HS-27A (cell line): ENCODE measurements at places on chromosomes 4 and X.
A peak's percentile ranks its signal among the peaks of the same experiment; 100 is the strongest.

DNA sequence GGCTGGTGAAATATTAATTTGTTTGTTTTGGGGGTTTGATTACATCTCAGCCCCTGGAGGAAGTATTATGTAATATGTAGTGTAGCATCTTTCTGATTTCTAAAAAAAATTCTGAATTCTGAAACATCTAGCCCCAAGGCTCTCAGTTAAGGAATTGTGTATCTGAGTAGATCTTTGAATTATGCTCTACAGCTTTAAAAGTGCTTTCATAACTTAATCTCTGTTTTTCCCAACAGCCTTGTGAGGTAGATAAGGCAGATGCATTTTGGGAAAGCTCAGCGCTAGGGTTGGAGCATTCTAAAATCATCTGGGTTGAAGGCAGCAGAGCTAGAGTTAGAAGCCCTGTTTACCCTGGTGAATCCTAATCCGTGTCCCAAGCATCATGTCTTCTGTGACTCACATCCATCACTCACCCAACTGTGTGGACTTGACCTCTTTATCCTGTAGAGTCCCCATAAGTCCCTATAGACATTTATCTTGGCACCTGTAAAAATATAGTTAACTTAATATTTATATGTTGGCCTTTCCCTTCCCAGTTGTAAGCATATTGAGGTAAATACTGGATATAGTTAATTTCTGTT, 49.8 kb downstream of the FNIP2 start:
- DNase-seq: no peak

- no peak for DNase-seq
Observed at GRCh38 chrX:96833333-96833732, 50.4 kb upstream of the RPA4 start.

DNA sequence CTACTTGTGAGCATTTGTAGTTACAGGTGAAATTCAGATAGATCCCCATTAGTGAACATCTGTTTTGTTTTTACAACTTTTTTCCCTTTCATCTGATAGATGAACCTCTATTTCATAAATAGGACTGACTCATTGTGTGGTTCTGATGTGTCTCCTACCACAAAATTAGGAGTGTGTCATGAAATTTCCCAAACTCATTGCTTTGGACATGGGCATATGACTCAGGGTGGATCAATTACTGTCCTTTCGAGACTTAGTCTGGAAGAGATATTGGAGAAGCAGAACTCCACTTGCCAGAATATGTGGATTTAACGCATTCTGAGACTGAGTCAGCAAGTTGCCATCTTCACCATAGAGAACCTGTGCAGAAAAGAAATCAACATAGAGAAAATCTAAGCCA, 53.5 kb upstream of the PCDH10 start:
- peak; percentile 4 for DNase-seq

GRCh38 chrX:152070144-152070543, 68.2 kb downstream of the MAGEA10 start:
- no peak for DNase-seq

- DNase-seq: no peak
Observed at GRCh38 chr4:157127571-157127970, 51.6 kb downstream of the GLRB start.

DNA sequence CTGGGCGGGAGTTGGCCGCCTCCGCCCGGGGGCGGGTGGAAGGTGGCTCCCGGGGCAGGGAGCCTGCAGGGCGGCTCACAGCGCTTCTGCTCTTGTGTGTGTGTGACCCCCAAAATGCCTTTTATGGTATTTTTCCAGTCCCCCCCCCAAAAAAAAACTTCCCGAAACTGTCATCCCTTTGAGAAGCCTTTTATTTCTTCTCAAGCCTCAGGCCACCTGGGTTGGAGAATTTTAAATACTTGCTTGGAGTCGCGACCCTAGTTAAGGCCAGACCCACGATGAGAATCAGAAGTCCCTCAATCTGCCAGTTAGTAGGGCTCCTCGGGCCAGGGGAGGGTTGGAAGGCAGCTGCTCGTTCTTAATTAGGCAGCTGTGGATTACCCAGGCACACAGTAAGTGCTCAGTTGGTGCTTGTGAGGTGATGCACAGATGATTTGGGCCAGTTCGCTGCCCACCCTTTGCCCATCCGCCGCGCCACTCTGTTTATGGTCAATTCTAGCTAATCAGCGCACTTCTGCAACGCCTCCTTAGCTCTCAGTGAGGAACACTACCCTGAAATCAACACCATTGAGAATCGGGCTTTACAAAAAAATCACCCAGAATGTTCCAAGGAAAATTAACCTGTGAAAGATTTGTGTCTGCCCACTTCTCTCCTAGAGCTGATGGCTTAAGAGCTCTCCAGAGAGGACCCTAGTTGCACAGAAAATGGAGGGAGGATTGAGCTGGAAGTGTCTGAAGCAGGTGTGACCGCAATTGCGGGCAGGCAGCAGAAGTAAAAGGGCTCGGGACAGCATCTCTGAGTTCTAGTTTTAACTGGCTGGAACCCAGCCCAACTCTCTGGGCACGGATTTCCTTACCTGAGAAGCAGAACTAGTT, 648 bp upstream of the SCD5 start:
- no peak for DNase-seq

GRCh38 chrX:150566734-150567182, 1.7 kb upstream of the MTM1 start:
- no peak for DNase-seq

- DNase-seq: no peak
Observed at GRCh38 chrX:72394518-72395170, 88.9 kb upstream of the CITED1 start.

- no peak for DNase-seq
Observed at GRCh38 chrX:110722135-110722534, 73.5 kb downstream of the CHRDL1 start.

GRCh38 chr4:11471618-11472017, 42.9 kb upstream of the HS3ST1 start:
- DNase-seq: no peak

DNA sequence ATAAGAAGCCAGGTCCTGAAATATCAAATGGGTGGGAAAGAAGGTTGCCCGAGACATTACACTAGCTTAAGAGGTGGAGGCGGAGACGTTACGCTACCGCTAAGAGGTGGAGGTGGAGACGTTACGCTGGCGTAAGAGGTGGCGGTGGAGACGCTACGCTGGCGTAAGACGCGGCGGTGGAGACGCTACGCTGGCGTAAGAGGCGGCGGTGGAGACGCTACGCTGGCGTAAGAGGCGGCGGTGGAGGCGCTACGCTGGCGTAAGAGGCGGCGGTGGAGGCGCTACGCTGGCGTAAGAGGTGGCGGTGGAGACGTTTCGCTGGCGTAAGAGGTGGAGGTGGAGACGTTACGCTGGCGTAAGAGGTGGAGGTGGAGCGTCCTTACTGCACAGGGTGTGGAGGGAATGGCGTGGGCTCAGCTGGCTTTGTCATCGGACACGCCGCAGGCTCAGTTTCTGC, 12.8 kb downstream of the CYP4V2 start:
- no peak for DNase-seq

DNA sequence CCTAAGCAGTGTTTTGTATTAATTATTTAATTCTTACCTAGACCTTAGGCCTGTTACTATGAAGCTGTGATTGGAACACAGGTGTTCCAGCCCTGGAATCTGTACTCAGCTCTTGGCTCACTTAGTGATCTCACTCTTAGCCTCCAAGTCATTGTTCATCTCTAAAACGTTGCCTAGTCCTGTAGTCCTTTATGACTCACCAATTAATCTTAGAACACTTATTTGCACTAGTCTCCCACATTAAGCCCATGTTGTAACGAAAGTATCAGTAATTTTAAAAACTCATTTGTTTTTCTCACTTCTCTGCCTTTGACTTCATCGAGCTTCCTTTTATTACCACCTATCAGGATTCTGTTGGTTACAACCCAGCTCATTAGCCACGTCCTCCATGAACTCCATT, 1224.7 kb upstream of the TENM3 start:
- no peak for DNase-seq

- no peak for DNase-seq
Observed at GRCh38 chr4:184283659-184284335, 66.1 kb upstream of the ENPP6 start.

GRCh38 chr4:164977243-164978164, at the start of gene TRIM61:
TRIM61 (minus strand) TSS chr4:164977657; CDS start chr4:164970002, 7,655 bp downstream.
- no peak for DNase-seq

DNA sequence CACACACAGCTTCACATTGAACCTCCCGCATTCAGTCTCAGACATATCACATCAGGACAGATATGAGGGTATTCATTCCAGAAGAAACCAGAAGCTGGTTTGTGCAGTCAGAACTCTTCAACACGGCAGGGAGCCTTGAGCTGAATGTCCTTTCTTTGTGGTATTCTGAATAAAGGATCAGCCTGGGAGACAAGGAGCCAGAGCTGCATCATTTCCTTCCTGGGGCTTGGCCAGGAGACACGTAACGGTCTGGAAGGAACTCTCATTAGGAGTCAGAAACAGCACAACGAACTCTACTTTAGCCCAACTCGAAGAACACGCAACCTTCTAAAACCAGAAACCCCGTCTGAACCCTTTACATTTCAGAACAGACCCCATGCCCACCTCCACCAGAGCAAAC, 46.4 kb downstream of the KDR start:
- DNase-seq: no peak

DNA sequence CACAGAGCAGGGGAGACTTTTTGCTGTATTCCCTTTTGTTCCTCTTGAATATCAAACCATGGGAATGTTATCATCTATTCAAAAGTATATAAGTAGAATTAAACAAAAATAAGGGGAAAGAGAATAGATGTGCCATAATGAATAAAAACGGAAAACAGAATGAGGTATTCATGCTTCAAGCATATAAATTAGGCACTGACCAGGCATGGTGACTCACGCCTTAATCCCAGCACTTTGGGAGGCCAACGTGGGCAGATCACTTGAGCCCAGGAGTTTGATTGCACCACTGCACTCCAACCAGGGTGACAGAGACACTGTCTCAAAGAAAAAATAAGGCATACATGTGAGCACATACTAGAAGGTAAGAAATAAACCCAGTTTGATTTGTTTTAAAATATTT, 16.3 kb upstream of the NEUROG2 start:
- peak; percentile 43 for DNase-seq

DNA sequence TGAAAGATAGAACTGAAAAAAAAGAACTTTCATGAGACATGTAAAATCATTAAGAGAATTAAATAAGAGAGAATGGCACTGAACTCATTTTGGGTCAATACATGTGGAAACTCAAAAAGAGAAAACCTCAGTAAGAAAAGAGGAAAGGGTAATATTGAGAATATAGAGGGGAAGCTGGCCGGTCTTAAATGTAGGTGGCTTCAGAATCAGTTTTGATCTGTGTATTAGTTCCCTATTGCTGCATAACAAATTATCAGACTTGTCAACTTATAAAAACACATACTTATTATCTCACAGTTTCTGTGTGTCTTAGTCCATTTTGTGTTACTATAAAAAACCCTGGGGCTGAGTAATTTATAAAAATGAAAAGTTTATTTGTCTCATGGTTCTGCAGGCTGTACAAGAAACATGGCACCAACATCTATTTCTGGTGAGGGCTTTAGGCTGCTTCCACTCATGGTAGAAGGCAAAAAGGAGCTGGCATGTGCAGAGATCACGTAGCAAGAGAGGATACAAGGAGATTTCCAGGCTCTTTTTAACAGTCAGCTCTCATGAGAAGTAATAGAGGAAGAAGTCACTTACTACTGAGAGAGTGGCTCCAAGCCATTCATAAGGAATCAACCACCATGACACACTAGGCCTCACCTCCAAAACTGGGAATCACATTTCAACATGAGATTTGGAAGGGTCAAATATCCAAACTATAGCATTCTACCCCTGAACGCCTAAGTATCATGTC, 29.6 kb downstream of the SATL1 start:
- DNase-seq: no peak

- DNase-seq: no peak
Observed at GRCh38 chr4:120263618-120264017, 197.0 kb upstream of the MAD2L1 start.

DNA sequence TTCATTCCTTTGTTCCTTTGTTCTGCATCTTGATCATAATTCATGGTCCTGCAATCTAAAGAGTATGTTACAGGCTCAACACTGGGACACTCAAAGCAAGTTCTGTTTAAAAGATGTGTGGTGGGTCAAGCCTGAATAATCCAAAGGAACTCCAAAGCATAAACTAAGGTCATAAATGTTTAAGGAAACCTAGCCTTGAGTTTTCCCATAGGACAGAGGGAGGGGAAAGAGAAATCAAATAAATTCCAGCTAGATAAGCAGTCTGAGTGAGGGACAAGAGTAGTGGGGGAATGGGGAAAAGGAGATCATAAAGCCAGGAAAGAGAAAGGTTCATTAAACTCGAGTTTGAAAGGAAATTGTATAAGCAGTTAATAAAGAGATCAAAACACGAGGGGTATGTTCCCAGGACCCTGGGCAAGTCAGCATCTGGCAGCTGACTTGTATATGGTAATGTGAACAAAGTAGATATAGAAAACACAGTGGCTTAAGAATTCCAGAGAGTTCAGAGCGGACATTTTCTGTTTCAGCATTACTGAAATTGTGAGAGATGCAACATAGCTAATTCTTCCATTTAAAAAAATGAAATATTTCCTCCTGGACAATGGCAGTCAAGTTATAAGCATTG, 125.8 kb upstream of the EDNRA start:
- no peak for DNase-seq

- no peak for DNase-seq
Observed at GRCh38 chr4:182938205-182938645, 21.0 kb upstream of the DCTD start.

DNA sequence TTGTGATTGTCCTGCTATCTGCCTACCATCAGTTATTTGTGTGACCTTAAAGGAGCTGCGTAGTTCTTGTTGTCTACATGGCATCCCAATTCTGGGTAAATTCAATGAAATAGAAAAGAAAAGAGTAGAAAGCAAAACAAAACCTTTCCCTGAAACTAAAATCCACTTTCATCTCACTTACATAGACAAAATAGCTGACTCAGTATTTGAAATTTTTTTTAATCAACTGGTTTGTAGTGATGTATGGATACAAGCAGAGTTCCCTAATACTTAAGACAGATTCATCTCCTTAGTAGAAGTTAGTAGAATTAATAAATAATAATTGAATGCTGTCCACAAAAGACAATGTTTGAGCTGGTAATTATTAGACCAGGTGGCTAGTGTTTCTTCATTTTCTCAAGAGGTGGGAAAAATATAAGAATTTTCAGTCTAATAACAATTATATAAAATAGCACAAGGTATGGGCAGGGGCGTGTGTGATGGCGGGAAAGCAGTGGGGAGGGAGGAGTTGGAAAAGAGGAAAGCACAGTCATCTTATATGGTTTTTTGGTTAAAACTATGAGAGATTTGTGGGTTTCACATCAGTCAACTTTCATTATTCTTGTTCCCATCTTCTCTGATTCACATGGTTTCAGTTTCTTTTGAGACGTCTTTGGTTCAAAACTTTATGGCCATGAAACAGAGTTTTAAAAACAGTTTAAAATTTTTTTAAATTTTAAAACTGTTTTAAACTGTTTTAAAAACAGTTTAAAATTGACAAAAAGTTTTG, 275.2 kb downstream of the SPRY1 start:
- no peak for DNase-seq

DNA sequence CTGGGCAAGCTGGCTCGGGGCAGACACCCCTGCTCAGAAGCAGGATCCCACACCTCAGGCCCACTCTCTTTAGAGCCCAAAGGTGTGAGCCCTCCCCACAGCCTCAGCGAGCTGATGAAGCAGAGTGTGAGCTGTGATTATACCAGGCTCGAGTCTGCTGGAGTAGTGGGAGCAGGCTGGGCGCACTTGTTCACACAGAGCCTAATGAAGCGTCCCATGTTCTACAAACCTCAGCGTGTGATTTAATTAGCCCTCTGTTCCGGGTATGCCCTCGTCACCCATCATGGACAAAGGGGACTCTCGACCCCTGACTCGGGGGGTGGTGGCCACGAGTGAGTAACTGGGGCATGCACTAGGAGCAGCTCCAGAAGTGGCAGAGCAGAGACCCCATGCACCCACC, 62.3 kb downstream of the PPP2R2C start:
- DNase-seq: no peak
